ENCODE measurements at places on chromosomes 6 and 20.

DNA sequence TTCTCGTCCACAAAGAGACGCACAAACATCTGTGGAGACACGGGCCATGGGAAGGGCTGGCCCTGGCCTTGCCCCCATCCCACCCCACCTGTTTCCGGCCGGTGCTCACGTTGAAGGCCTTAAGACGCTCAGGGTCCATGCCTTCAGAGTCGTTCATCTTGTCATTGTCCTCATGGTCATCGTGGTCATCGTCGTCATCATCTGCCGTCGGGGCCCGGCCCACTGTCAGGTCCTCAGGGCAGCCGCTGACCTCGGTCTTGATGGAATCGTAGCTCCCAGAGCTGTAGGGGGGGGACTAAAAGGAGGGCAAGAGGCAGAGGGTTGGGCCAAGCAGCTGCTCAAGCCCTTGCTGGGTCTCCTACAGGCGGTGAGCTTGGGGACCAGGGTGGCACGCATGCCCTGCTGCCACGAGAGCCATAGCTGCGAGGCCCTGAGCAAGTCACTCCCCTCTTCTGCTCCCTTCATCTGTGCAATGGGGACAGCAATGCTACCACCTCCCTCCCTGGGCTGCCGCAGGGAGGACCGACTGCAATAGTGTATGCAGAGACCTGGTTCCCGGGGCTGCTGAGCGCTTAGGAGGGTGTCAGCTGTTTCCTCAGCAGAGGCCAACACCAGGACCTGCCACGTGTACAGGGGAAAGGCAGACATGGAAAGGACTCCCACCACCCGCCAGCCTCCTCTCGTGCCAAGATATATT lies 95.5 kb downstream of the ASXL1 start:
- DNase-seq: no peak

DNA sequence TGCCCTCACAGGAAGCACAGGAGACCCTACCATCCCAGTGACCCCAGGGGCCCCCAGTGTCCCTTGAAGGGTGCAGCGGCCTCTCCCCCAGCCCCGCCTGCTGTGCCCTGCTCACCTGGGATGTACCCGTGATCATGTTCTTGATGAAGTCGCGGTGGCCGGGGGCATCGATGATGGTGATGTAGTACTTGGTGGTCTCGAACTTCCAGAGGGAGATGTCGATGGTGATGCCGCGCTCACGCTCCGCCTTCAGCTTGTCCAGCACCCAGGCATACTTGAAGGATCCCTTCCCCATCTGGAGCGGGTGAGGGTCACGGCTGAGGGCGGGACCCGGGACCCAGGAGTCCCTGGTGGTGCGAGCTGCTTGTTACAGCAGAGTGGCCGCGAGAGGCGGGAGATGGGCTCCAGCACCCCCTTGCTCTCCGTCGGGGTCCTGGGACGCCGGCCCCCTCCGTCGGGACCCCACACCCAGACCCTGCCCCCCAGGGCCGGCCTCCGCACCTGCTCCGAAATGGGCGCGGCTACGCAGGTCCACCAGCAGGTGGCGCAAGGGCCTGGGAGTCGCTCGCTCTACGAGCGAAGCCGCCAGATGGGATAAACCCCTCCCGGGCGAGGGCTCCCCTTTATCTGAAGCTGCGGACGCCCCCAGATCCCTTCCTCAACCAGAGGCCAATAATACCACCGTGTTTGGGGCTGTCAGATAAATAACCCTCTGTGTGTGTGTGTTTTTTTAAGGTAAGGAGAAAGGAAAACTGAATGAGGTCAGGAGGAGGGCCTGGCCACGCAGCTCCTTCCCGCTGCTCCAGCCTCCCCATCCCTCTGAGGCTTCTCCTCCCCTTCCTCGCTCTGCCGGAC lies 2.9 kb downstream of the EEF1A2 start:
- peak; percentile 72 for DNase-seq

DNA sequence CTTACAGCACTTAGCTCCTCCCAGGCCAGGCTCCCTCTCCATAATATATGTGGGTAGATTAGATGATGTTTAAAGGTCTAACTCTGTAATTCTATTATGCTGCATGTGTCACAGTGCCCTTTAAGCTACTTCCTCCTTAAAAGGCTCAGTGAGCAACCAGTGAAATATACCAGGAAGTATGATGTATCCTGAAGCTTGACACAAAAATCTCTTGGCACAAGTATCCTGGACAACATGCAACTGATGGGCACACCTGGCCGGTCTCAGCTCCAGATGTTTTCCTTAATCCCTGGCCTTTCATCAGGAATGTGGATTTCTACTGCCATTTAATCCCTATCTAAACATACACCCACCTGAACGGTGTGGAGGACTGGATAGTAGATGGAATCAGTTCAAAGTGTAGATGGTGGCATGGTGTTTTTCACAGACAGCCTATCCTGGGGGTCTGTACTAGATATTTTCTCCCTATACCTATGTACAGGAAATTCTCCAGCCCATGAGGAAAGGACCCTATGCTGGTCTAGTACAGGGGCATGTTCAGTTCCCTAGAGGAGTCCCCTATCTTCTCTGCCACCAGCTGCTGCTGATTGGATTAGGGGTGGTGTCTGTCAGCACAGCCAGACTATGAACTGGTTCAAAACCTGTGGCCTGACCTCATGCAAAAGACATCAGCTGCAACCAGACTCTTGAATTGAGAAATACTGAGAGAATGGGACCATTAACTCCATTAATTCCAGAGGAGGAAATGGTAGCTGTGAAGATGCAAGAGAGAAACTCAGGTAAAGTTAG lies 59.4 kb upstream of the CITED2 start:
- peak; percentile 23 for DNase-seq

- no peak for DNase-seq
Observed at GRCh38 chr6:100574836-100575235, 110.1 kb upstream of the SIM1 start.

GRCh38 chr6:163392533-163392932 lies 22.0 kb upstream of the QKI start:
- DNase-seq: no peak

DNA sequence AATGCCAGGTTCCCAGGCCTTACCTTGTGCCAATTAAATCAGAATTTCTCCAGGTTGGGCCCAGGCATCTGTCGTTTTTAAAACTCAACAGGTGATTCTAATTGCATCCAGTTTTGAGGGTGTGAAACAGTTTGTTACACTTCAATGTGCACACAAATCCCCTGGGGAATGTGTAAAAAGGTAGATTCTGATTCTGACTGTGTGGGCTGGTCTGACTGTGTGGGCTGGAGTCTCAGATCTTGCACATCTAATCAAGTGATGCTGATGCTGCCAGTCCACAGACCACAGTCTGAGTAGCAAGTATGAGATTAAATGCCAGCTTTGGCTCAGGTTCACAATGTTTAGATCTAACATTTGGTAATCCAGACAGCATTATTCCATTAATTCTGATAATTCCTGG lies 12.5 kb upstream of the ETV7 start:
- no peak for DNase-seq

- DNase-seq: no peak
Observed at GRCh38 chr6:20712011-20712410, 177.8 kb downstream of the CDKAL1 start.

GRCh38 chr6:18368277-18369105 lies 18.7 kb upstream of the RNF144B start:
- DNase-seq: no peak

DNA sequence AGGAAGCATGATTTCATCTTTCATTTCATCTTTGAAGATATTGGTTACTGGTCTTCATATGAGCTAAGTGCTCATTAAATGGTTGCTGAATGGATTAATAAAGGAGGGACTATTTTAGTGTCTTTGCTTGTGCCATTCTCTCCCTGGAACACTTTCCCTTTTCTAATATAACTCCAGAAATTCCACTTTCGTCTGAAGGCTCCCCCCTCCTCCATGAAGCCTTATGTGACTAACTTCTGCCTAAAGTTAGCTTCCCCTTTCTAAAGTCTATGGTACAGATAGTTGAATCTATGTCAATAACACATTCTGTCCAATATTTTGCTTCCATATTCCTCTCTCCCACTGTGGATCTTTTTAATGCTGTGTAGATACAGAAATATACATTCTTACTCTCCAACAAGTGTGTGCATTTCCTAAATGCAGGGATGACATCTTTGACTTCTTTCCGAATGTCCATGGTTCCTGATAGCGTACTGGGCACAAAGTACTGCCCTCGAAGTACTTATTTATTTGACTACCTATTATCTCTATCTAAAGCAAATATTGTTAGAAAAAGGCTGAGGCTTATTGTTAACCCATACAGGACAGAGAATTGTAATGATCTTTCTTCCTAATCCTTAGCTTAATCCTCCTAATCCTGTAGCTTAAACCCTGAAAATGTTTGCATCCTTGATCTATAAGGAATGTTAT lies 84.7 kb upstream of the ELOVL5 start:
- DNase-seq: no peak

- DNase-seq: no peak
Observed at GRCh38 chr6:113496166-113496565, 361.0 kb upstream of the MARCKS start.

GRCh38 chr6:90835596-90836212 lies 248.8 kb upstream of the MAP3K7 start:
- DNase-seq: no peak

- DNase-seq: no peak
Observed at GRCh38 chr20:1841554-1842140, 53.6 kb upstream of the SIRPA start.

DNA sequence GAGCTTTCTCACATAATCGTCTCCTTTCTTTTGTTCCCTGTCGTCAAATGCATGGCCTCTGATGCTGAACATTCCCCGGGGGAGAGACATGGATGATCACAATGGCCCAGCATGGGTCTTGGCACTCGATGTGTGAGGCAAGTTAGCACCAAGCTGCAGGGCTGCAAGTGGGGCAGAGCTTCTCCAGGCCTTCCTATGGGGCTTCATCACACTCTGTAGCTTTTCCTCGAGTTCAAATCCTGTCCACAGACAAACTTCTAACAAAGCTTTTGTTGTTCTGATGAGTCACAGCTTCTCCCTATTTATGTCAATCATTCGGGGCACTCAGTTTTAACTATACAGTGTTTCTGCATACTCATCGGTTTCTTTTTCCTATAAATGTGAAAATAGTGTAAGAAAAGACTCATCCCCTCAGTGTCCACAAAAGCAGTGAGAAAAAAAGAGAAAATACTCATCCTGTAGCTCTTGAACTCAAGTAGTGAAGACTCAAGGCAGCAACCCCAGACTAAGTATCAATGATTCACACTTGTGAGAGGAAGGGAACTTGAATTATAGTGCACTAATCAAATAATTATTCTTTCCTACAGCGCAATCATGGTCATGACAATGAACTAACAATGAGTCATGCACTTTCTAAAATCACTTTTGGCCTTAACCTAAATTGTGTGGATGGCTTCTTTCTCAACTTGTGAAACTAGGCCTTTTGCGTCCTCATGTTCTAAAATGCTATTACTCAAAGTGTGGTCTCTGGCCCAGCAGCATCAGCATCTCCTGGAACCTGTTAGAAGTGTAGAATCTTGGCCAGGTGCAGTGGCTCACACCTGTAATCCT lies 68.4 kb upstream of the NOX3 start:
- DNase-seq: no peak

DNA sequence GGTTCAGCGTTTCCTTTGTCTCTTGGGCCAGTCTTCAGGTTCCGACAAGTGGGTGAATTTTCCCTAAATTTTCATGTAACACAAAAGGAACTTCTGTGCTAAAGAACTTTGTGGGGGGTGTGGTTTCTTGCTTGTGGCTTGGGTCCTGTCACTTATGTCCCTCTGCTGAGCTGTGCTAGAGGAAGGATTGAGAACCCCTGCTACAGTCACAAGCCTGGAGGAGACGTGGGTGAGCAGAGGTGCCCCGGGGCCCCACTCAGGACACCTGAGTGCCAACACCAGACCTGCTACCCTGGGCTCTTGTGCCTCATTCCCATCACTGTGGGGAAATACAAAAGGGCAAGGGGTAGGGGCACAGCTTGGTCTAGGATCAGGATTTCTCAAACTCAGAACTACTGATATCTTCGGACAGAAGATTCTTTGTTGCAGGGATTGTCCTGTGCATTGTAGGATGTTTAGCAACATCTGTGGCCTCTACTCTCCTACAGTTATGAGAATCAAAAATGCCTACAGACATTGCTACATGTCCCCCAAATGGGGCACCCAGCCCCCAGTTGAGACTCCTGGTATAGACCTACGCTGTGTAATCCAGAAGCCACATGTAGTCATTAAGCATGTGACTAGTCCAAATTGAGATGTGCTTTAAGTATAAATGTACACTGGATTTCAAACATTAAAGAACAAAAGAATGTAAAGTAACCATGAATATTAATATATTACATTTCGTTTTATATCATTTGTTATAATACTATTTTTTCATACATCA lies 128.7 kb downstream of the LY86 start:
- no peak for DNase-seq

GRCh38 chr6:153131037-153131981 lies at the start of gene RGS17:
Gene RGS17 (minus strand): TSS chr6:153131282. CDS start chr6:153044018, 87,264 bp downstream.
- DNase-seq: peak; percentile 65

GRCh38 chr6:27081188-27081587 lies 166.3 kb upstream of the PRSS16 start:
- no peak for DNase-seq

GRCh38 chr6:155399062-155399744 lies 56.4 kb downstream of the NOX3 start:
- DNase-seq: no peak

GRCh38 chr20:33561692-33562601 lies 72.1 kb downstream of the CBFA2T2 start:
- peak; percentile 15 for DNase-seq

- no peak for DNase-seq
Observed at GRCh38 chr20:52457826-52458225, 266.2 kb upstream of the ZFP64 start.

GRCh38 chr6:142240179-142240578 lies 61.6 kb upstream of the ADGRG6 start:
- no peak for DNase-seq

DNA sequence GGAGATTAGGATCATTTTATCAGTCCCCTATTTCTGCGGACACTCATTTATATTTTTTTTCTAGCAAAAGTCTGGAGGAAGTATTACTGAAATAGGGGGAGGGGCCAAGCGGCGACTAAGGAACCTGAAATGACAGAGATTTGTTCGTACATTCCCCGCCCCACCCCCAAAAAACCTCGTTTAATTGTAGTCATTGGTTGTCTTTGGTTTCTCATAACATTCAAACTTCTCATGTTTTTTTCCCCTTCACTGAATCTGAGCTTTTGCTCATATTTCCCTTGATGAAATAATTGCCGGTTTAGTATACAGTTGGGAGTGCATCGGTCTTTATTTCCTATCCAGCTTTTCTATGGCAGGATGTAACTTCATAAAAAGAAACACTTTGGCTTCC lies 768 bp upstream of the FYN start:
- peak; percentile 59 for DNase-seq

- no peak for DNase-seq
Observed at GRCh38 chr6:128504003-128504654, 16.3 kb downstream of the PTPRK start.

DNA sequence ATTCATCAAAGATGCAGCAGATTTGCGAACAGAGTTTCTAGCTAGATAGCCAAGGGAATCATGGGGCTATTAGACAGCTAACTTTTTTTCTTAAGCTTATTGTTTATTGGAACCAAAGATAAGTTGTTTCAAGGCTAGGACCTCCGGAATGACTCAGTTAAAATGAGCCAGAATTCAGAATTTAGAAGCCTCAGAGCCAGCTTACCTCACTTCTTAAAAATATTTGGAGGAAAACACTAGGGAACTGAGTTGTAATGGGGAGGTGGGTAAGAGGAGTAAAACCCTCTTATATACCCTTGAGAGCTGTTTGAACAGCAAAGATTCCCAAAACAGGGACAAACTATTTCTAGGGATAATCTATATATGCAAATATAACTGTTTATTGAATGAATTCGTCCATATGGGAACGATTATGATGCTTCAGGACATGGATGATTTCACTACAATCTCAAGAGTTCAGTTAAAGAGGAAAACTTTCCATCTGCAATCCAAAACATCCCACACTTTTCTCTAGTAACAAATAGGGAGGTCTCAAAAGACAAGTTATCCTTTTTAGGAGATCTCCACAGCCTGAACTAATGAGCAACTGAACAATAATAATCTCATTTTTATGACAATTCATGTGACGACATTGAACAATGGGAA lies 12.6 kb upstream of the CARMIL1 start:
- no peak for DNase-seq

All from hematopoietic multipotent progenitor cell (in vitro differentiated cells).